ENCODE measurements at places on chromosomes 1 and 21. TPM values are rescaled to one million over a fixed set of nuclear protein-coding genes. Genes with fewer than 3 reads are reported as not detected.

Gene SPRR5
- not detected for total RNA-seq

Gene KDF1
- not detected for total RNA-seq

Gene CFAP45
- total RNA-seq = 1.4 TPM

GRCh38 chr21:34981791-34982190 lies 67.3 kb downstream of the RUNX1 start:
- DNase-seq = no peak

GRCh38 chr1:37017720-37018119 lies 16.6 kb downstream of the GRIK3 start:
- DNase-seq = no peak

GRCh38 chr1:20893931-20894330 lies 106.8 kb upstream of the HP1BP3 start:
- no peak for DNase-seq

Data from HFFc6 (cell line).